Thoracic aorta (tissue), 2 donors: ENCODE measurements at places on chromosomes 1 and 21. TPM values are rescaled to one million over a fixed set of nuclear protein-coding genes. Genes with fewer than 3 reads are reported as not detected.

LRRC53 gene
- total RNA-seq = not detected

CSF1 gene
- 171 TPM for total RNA-seq

ABCD3 gene
- 31.7 TPM for total RNA-seq

ENTREP3 gene
- total RNA-seq = 16.1 TPM

ADGRL2 gene
- 67.2 TPM for total RNA-seq

TMEM39B gene
- total RNA-seq = 5.8 TPM

SFN gene
- 3.8 TPM for total RNA-seq

PHLDA3 gene
- total RNA-seq = 65.7 TPM

CLEC20A gene
- total RNA-seq = not detected

FAM131C gene
- not detected for total RNA-seq

S100A7A gene
- total RNA-seq = not detected

CRNN gene
- not detected for total RNA-seq

INSRR gene
- not detected for total RNA-seq

OR13G1 gene
- total RNA-seq = not detected

OR2AK2 gene
- not detected for total RNA-seq

SMPDL3B gene
- not detected for total RNA-seq

LRRC38 gene
- total RNA-seq = not detected
